ENCODE measurements at places on chromosomes 6 and 20. TPM values are rescaled to one million over a fixed set of nuclear protein-coding genes. Genes with fewer than 3 reads are reported as not detected.

The CAP2 gene
- total RNA-seq, result 9.3 TPM

The XPO5 gene
- total RNA-seq, result 43.6 TPM

The BHLHE23 gene
- total RNA-seq, result not detected

The SYCP2L gene
- total RNA-seq, result 0.93 TPM

The TCP11 gene
- not detected for total RNA-seq

The IPCEF1 gene
- total RNA-seq, result 1.5 TPM

The PLA2G7 gene
- total RNA-seq, result 8.1 TPM

The FAM209B gene
- 0.51 TPM for total RNA-seq

The SIRPG gene
- total RNA-seq, result not detected

The UBD gene
- total RNA-seq, result not detected

The PGC gene
- not detected for total RNA-seq

GRCh38 chr6:10692965-10693538 is 1.4 kb downstream of the C6orf52 start:
- DNase-seq, result no peak

- DNase-seq, result no peak
Observed at GRCh38 chr6:16624636-16625290, 136.5 kb downstream of the ATXN1 start.

- DNase-seq, result no peak
Observed at GRCh38 chr6:13074415-13075140, 253.8 kb downstream of the TBC1D7 start.

DNA sequence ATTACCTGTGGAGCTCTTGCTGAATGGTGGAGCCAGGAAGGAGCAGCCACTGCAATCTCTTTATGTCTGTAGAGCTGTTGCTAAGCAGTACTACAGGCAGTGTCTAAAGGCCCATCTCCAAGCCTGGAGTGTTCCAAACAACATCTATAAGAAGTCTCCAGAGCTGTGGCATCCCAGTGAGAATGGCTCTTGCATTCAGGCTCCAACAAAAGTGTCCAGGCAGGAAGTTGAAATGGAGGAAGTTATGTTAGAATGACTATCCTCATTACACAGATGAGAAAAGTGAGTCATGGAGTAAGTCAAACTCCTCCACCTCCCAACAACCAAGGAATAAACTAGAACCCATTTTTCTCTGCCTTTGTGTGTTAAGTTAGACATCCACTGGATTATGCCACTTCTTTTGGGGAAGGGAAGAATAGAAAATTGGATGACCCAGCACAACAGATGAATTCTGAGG is 288.5 kb upstream of the STXBP5 start:
- DNase-seq, result no peak

- DNase-seq, result no peak
Observed at GRCh38 chr20:62066983-62067433, 1.3 kb upstream of the TAF4 start.

- no peak for DNase-seq
Observed at GRCh38 chr6:157060440-157060952, 262.8 kb downstream of the TMEM242 start.

- DNase-seq, result no peak
Observed at GRCh38 chr6:44925100-44925739, 402.9 kb upstream of the RUNX2 start.

GRCh38 chr6:112979830-112980229 is 632.7 kb downstream of the RFPL4B start:
- DNase-seq, result no peak

DNA sequence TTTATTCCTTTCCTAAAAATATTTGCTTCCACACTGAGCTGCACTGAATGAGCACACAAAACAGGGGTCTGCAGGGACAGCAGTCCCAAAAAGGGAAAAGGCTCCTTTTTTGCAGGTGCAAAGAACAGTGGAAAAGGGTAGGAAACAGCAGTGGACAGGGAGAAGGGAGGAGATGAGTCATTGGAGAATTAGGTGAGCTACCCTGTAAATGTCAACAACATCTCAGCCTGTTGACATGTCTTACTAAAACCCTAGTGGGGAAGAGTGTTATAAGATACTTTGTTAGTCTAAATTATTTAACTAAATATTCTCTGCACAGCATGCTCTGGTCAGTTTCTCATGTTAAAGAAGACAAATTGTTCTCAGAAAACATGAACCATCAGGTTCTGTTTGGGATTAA is 151.5 kb upstream of the FBXL4 start:
- DNase-seq, result no peak

DNA sequence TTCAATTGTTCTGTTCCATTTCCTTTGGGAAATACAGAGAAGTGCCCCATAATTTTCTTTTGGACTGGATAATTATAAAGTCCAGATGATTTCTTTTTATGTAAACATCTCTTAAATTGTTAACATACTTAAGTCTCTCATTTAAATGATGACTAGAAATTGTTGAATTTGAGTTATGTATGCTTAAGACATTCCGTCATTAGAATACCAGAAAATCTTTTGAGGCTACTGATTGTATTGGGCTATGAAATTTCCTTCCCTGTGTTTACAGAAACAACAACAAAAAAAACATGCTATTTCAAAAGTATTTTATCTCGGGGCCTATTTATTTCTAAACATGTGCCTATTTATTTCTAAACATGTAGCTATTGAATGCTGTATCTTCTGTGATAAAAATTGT is 125.4 kb downstream of the SH3BGRL2 start:
- DNase-seq, result no peak

- no peak for DNase-seq
Observed at GRCh38 chr20:17941087-17941825, 27.3 kb downstream of the SNX5 start.

GRCh38 chr20:59912609-59913008 is 20.8 kb downstream of the SYCP2 start:
- DNase-seq, result no peak

GRCh38 chr6:28353981-28354676 is 4.4 kb downstream of the ZKSCAN3 start:
- DNase-seq, result no peak

DNA sequence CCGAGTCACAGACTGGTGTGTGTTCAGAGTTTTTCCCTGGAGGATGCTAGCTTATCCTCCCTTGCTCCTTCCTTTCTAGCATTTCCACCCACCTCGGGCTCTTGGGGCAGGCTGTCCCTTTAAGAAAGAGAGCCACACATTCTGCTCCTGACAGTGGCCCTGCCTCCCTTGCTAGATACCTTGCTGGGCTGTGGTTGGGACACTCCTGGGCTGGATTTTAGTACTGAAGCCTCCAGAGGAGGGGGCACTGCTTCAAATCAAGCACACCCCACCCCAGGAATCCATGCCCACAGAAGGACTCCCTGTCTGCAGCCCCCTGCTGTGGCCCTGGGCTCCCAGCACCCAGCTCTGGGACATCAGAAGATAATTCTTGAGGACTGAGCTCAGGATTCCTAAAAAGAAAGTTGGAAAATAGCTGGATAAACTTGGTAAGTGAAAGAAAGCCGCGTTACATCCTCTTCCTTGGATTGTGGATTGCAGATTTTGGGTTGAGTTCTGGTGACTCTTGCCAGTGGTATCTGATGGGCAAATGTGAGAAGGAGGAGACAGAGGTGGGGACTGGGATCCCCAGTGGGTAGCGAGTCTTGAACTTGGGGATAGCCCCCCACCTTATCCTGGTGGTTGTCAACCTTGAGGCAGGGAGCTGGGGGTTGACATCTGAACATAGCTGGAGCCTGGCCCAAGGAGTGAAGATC is 29.0 kb downstream of the DAAM2 start:
- no peak for DNase-seq

DNA sequence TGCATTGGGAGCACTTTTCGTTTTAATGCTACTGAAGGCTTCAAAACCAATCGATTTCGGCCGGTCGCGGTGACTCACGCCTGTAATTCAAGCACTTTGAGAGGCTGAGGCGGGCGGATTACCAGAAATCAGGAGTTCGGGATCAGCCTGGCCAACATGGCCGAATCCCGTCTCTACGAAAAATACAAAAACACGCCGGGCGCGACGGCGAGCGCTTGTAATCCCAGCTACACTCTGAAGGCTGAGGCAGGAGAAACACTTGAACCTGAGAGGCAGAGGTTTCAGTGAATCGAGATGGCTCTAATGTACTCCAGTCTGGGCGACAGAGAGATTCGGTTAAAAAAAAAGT is 58.4 kb downstream of the TRIM38 start:
- DNase-seq, result no peak

GRCh38 chr6:163782436-163783003 is 368.0 kb downstream of the QKI start:
- no peak for DNase-seq

GRCh38 chr6:38234141-38234540 is 405.6 kb downstream of the BTBD9 start:
- no peak for DNase-seq

GRCh38 chr20:4026093-4026601 is 10.8 kb upstream of the RNF24 start:
- no peak for DNase-seq

- no peak for DNase-seq
Observed at GRCh38 chr20:6976106-6976900, 208.8 kb downstream of the BMP2 start.

DNA sequence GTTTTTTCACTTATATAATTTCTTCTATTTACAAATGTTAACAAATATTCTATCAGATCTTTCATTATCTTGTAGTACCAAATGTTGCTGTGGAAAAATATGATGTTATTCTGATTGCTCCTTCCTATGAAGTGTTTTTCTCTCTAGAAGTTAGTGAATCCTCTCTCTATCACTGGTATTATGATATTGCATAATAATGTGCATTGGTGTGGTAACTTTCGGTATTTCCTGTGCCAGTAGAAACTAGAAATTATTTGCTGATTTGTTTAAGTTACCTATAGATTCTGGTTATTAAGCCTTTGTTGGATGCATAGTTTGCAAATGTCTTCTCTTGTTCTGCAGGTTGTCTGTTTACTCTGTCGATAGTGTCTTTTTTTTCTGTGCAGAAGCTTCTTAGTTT is 342.5 kb downstream of the CENPW start:
- no peak for DNase-seq

GRCh38 chr6:18166312-18167036 is 11.3 kb downstream of the KDM1B start:
- DNase-seq, result no peak

GRCh38 chr6:50062051-50062450 is 12.3 kb upstream of the DEFB112 start:
- DNase-seq, result no peak

GRCh38 chr6:6474170-6474920 is 114.2 kb upstream of the LY86 start:
- DNase-seq, result no peak

GRCh38 chr6:46792635-46793034 is 554 bp upstream of the MEP1A start:
- no peak for DNase-seq

DNA sequence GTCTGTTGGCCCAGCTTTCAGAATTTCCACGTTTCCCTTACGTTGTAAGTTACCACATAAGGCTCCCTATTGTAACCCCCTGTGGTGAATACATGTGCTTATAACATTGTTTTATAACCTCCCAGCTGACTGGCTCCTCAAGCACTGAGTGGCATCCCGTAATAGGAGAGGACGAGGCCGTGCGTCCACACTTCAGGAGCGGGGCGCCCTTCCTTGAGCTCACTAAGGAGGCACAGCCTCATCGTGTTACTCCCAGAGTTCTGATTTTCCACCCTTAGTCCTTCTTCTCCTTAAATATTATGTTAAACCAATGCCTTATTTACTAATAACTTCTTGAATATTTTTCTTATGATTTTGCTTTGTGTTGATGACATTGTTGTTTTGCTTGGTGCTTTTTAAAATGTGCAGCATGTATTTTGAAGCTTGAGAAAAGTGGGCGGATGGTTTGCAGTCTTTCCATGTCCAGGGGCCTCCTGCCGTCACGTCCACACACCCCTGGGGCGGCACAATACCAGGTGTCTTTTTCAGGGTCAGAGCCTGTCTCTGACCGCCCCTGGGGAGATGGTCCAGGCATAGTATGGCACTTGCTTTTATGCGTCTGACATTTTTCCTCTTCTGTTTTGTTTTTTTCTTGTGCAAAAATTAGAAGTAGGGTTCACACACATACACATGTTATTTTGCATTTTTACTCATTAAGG is 181.8 kb downstream of the DLL1 start:
- peak; percentile 76 for DNase-seq

GRCh38 chr6:169224185-169224695 is 29.4 kb downstream of the THBS2 start:
- peak; percentile 77 for DNase-seq

GRCh38 chr20:378961-379336 is 1.6 kb upstream of the TRIB3 start:
- no peak for DNase-seq

- no peak for DNase-seq
Observed at GRCh38 chr6:4434655-4435054, 299.3 kb upstream of the ECI2 start.

GRCh38 chr6:57252975-57253374 is 30.9 kb upstream of the RAB23 start:
- DNase-seq, result no peak

- DNase-seq, result no peak
Observed at GRCh38 chr6:81697559-81697958, 54.9 kb downstream of the TENT5A start.

GRCh38 chr6:122063076-122063475 is 336.4 kb upstream of the HSF2 start:
- DNase-seq, result no peak
